ENCODE measurements at places on chromosomes 2 and 18.

DNA sequence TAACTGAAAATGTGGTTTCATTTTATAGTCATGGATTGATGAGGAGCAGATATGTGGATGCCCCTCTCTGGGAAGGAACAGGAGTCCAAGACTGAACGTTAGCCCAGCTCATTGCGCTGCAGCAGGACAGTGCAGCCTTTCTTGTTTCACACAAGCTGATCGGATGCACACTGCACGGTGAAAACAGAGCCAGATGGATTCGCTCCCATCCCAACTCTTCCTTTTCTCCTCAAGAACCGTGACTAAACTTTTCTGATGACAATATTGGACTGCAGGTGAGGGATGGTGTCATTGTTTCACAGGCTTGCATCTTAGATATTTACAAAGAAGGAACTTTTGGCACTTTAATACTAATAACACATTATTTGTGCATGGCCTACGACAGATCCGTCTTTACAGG lies 33.8 kb upstream of the COPS8 start:
- no peak for DNase-seq

DNA sequence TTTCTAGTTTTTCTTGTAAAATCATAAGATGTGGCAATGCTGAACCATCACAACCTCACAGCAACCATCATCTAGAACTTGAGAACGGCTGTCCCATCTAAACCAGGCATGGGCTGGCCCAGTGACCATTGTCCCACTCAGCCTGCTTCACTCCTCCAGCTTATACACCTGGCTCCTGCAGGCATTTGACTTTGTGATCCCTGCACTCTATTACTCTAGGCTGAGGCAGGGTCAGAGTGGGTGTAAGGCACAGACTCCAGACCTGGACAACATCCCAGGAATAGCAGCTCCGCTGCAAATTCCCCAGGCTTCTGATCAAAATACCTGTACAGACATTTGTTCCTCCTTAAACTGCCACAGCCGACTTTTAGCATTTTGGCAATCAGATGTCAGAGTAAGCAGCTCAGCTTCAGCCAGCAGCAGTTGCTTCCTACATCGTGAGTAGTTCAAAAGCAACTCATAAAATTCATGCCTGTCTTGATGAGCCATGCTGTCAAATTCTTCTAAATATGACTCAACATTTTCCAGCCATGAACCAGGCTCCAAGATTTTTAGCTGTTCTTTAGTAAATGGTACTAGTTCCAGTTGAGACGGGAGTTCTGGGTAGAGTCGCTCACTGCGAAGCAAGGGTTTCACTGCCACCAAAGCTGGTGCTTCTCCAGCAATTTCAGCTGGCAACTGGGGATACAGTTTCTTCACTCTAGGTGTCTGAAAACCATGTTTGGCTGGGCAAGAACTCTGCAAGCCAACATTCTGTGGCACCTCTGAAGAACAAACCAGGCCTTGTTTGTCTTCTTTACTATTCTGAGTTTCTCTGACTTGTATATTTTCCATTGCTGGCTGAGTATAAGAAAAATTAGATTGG lies 12.8 kb downstream of the EPG5 start:
- no peak for DNase-seq

GRCh38 chr2:162925595-162925994 lies 87.0 kb upstream of the KCNH7 start:
- no peak for DNase-seq

DNA sequence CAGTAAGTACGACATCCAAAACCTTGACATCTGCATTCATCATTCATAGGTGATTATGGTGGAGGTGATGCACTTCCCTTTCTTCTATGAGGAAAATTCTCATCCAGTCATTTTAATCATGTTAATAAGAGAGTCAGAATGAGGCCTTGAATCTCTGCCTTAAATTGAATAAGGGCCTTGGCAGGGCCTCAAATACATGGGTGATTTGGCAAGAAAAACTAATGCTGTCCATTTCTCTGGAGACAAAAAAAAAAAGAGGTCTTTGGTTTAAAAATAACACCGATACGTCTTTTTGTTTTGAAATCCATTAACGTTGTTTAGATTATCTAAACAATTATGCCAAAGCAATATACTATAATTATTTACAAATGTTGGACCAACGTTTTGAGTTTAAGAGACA lies 8.1 kb downstream of the COLEC12 start:
- no peak for DNase-seq

- no peak for DNase-seq
These were observed 45.2 kb downstream of the PPP4R1 start for GRCh38 chr18:9569178-9569577.

- no peak for DNase-seq
These were observed 8.4 kb downstream of the FLACC1 start for GRCh38 chr2:201348758-201349157.

- DNase-seq, result no peak
These were observed 358.5 kb upstream of the DSEL start for GRCh38 chr18:67875060-67875459.

GRCh38 chr18:58896268-58896667 lies 31.6 kb downstream of the ZNF532 start:
- no peak for DNase-seq

DNA sequence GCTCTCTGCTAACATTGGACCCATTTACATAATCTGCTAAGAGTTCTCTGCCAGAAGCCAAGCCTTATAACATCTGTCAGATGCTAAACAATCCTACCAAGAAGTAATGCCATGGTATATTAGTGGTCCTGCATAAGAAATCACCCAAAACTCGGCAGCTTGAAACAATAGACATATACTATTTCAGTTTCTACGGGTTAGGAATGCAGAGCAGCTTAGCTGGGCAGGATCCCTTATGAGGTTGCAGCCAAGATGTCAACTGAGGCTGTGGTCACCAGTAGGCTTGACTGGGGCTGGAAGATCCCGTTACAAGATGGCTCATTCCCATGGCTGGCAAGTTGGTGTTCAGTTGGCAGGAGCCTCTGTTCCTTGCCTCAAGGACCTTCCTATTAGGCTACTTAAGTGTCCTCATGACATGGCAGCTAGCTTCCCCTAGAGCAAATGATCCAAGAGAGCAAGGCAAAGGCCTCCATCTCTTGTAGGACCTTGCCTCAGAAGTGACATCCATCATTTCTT lies 25.1 kb upstream of the SOS1 start:
- DNase-seq, result no peak
